ENCODE measurements at places on chromosomes 7 and 10.

- DNase-seq = no peak
Measured at GRCh38 chr10:103231047-103231551, 14.6 kb upstream of the RPEL1 start.

- DNase-seq = no peak
Measured at GRCh38 chr10:47244560-47245500, 55.2 kb upstream of the GDF10 start.

GRCh38 chr10:50563906-50564305, 59.9 kb downstream of the SGMS1 start:
- no peak for DNase-seq

DNA sequence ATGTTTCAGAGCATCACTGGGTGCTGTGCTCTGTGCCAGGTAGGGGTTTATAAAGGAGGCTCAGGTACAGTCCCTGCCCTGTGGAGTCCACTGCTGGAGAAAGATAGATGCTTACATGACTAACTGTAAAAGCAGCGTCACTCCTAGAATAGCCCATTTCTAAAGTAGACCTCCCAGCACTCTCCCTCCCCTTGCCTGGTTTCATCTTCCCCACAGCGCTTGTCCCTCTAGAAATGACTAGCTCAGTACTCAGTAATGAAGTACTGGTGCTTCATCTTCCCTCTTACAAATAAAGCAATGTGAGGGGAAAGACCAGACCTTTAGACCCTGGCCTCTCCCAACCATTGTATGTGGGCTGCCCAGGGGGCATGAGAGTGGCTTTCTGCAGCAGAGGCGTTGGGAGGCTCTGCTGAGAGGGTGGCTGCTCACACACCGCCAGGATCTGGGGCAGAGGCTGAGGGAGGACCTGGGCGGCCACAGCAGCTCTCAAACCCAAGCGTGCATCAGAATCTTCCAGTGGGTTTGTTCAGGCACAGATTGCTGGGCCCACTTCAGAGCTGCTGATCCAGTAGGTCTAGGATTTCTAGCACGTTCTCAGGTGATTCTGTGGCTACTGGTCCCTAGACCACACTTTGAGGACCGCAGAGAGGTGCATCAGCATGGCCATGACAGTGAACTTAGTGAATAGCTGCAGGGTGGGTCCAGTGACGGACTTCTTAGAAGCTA, 110.3 kb upstream of the ANLN start:
- no peak for DNase-seq

DNA sequence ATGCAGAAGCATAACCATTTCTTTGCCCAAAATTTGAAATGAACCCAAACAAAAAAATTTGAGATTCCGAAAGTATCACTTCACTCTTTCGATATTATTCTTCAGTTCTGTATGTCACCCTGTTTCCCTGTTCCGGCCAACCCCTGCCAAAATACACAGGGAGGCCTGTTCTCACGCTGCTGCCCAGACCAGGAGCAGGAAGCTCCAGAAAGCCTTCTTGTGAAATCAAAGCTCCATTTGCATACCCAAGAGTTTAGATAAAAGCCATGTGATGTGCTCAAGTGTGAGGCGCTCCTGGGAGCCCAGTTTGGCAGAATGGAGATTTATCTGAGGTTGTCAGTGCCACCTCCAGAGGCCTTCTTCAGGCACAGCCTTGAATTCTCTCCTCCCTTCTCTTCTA, 236.2 kb downstream of the FGFR2 start:
- no peak for DNase-seq

- DNase-seq = peak; percentile 67
Measured at GRCh38 chr7:2710286-2710655, 22.3 kb downstream of the AMZ1 start.

DNA sequence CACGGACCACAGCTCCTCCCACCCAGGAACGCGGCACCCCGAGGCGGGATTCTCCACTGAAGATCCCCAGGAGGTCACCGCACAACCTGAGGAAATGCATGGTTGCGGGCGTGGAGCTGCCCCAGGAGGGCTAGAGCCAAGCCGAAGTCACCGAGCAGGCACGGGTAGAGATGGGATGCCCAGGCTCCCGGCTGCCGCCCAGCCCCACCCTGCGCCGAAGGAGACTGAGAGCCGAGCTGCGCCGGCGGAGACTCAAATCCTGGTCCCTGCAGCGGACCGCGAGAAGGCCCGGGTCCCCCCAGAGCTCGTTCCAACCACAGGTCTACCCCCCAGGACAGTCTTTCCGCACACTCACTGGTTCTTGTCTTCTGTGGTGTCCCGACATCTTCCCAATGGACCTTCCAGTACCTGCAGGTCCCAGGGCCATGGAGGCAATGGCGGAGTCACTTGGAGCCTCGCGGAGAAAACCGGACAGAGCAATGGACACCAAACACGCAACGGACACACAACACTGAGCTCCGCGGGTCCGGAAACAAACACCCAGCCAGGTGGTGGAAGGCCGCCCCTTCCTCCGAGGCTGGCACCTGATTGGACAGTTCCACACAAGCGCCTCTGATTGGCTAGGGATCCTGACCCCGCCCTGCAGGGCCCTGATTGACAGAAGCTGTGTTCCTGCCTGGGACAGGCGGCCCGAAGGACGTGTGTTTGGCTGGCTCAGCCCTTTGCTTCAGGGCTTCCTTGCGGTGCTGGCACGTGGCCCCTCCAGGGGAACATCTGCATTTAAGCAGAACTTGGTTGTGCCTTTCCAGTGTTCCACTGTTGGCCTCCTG, 331.9 kb upstream of the NUPR2 start:
- DNase-seq = no peak

DNA sequence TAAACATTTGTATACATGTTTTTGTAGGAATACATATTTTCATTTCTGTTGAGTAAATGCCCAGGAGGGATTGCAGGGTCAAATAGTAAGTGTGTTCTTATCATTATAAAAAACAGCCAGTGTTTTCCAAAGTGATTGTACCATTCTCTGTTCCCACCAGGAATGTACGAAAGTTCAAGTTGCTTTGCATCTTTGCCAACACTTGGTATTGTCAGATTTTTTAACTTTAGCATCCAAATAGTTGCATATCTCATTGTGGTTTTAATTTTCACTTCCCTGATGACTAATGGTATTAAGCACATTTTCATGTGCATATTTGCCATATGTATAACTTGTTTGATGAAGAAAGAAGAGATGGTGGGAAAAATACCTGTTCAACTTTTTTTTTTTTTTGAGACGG, 213.9 kb downstream of the ZNF365 start:
- DNase-seq = no peak

- DNase-seq = peak; percentile 62
Measured at GRCh38 chr10:117167789-117168674, 29.3 kb upstream of the KCNK18 start.

- DNase-seq = no peak
Measured at GRCh38 chr7:120053390-120053961, 219.5 kb upstream of the KCND2 start.

GRCh38 chr10:77032188-77032570, 605.4 kb downstream of the KCNMA1 start:
- no peak for DNase-seq

DNA sequence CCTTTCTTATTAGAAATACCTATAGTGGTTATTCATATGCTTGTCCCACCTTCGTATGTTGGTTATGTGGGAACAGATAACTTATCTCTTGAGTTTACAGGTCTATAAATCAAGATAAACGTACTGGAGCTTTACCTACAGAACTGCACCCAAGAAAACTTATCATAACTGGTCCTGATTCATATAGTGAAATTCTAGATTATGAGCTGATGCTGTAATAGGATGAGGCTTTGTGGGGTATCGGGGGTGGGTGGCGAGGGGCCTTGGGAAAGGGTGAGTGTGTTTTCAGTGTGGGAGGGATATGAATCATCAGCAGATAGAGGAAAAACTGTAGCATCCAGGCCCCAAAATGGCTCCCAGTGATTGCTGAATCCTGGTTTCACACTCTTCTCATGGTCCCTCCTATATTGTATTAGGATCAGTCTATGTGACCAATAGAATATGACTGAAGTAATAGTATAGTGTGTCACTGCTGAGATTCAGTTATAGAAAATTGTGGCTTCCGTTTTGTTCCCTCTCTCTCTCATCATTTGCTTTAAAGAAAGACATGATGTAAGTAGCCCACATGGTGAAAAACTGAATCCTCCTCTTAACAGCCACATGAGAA, 706.8 kb upstream of the LRRTM3 start:
- no peak for DNase-seq

- no peak for DNase-seq
Measured at GRCh38 chr10:32057036-32057372, 779 bp upstream of the KIF5B start.

- no peak for DNase-seq
Measured at GRCh38 chr7:83486536-83486935, 162.4 kb downstream of the SEMA3E start.

GRCh38 chr7:158175779-158176178, 411.8 kb downstream of the PTPRN2 start:
- DNase-seq = no peak

DNA sequence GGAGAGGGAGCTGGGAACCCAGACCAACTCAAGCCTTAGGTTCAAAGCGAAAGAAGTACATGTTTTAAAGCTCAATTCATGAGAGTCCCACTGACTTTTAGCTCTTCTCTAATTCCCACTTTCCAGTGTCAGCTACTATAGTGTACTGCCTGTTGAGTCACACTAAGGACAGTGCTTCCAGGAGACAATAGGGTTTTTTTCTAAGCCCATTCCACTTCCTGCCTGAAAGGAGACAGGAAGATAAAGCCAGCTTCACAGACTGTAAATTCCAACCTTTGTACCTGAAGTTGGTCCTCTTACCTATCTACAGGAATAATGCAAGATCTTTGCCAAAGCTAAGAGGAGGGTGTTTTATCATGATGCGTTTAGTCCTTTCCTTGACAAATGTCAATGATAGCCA, 4.4 kb downstream of the MSRB2 start:
- no peak for DNase-seq

GRCh38 chr7:80540836-80541235, 29.0 kb upstream of the GNAT3 start:
- DNase-seq = no peak

DNA sequence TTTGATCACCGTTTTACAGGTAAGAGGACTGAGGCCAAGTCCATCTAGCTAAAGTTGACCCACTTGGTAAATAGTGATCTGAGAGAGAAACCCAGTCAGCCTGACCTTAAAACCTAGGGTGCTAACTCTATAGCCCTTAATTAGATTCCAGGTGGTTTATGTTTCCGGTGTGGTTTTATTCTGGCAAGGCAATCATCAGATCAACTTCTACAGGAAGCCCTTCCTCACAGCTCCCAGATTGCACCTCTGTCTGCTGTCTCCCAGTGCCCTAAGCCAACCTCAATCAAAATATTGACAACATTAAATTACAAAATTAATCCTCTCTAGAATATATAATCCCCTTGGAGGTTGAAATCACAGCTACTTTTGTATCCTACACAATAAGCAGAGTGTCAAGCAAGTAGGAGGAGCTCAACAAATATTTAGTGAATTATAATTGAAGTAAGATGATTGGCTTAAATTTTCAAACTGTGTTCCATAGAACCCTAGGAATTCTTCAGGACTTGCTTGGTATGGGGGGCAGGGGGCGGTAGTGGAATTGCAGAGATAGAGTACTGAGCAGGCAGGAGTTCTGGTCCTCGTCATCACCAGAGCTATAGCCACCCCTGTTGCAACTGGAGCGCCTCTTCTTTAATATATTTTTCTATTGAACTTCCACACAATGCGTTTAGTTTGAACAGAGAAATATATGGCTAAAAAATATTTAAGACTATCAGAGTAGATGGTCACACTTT, 692.8 kb upstream of the LRRN3 start:
- DNase-seq = no peak

DNA sequence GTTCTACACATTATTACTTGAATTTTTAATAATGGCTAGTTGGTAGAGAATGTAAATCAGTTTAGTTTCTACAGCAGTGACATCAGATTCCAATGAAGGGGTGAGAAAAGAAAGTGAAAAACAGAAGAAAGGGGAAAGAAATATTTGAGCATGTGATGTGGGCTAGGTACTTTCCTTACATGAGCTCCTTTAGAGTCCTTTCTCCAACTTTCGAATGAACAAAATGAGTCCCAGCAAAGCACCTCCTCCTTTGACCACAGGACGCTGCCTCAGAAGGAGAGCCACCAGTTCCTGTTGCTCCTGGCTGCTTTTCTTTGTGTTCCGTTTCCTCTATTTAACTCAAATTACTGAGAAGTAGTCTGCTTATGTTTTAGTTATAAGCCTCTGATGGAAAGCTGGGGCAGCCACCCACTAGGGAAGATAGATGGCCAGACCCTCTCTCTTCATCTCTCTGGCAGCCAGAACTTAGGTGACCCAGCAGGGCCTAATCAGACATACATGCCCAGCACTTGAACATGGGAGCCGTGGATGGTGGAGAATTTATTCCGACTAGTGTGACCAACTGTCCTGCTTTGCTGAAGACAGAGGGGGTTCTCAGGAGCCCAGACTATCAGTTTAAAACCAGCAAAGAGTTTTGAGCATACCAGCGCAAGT, 82.4 kb upstream of the NME8 start:
- peak; percentile 6 for DNase-seq

DNA sequence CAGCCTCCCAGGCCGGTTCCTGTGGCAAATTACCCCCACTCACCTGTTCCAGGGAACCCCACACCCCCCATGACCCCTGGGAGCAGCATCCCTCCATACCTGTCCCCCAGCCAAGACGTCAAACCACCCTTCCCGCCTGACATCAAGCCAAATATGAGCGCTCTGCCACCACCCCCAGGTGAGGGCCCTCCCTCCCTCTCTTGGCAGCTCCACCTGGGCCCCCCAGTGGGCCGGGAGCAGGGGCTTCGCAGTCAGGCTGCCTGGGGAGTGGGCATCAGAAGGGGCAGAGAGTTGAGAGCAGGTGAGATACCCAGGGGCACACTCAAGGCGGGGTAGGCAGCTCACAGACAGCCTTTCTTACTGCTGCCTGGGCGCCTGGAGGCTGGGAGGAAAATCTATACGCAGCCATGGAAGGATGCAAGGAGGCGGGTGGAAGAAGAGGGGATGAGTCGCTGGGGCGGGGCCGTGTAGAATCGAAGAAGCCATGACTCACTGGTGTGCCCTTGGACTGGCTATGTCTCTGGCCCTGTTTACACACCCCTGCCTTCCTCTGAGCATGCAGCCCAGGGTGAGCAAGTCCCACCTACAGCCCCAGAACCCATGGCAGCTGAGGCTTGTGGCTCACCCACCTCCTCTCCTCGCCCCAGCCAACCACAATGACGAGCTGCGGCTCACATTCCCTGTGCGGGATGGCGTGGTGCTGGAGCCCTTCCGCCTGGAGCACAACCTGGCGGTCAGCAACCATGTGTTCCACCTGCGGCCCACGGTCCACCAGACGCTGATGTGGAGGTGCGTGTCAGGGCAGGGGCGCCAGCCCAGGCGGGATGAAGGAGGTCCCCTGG, 48.6 kb upstream of the PPIF start:
- DNase-seq = peak; percentile 72

DNA sequence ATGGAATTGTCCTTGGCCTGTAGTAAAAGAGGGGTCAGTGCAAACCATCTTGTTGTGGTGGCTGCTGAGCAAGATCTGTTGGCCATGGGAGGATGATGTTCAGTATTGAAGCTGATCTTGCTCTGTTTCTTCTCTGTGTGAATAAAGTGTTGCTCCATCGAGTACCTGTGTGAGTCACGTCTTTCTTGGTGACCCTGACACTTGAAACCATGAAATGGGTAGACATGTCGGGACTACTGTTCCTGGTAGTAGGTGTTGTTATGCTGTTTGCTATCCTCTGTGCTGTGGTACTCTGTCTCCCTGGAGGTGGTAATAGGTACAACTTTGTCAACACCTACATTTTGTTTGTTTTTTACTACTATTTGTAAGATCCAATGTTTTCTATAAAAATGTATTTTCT, 330.6 kb downstream of the MDFIC start:
- no peak for DNase-seq

GRCh38 chr10:133164816-133165555, 5.0 kb downstream of the KNDC1 start:
- no peak for DNase-seq
